ENCODE measurements at places on chromosomes 3 and 15.

GRCh38 chr3:67783281-67784250 is 129.2 kb upstream of the SUCLG2 start:
- DNase-seq = no peak

- DNase-seq = no peak
Observed at GRCh38 chr15:29533647-29534046, 264.0 kb upstream of the NSMCE3 start.

GRCh38 chr3:131973731-131974130 is 61.1 kb downstream of the CPNE4 start:
- DNase-seq = no peak

GRCh38 chr15:33454346-33454745 is 143.6 kb downstream of the RYR3 start:
- no peak for DNase-seq

- DNase-seq = no peak
Observed at GRCh38 chr3:24174614-24175013, 229.5 kb downstream of the NR1D2 start.

DNA sequence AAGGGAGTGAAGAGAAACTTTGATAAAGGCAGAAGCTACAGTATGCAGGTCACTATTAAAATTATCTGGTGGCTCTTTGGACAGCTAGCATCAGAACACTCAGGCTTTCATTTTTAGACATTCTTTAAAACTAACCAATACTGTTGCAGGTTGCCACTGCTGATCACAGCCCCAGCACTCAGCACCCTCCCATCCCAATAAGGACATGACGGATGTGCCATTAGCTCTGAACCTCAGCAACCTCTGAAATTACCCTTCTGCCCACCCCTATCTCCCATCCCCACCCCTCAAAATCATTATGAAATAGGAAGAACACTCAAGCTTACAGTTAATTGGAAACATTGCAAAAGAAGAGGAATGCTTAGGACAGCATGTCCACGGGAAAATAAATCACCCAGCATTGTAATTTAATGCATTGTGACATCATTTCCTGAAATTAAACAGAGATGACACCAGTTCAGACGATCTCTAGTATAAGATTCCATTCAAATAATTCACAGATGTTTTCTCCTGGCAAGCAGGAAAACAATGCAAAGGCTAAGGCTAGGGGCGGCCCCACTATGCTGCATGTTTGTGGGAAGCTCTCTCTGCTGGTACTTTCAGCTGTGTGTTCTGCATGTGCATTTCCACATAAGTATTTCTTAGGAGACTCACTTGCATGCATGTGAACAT is 71.6 kb downstream of the MEIS2 start:
- no peak for DNase-seq

All from activated CD4-positive, alpha-beta T cell treated with anti-CD3 and anti-CD28 coated beads, Interleukin-2, amount 50 U/mL, for 4 hours (primary cell).